ENCODE measurements at places on chromosomes 1 and 21. TPM values are rescaled to one million over a fixed set of nuclear protein-coding genes. Genes with fewer than 3 reads are reported as not detected.
A peak's percentile ranks its signal among the peaks of the same experiment; 100 is the strongest.

DNA sequence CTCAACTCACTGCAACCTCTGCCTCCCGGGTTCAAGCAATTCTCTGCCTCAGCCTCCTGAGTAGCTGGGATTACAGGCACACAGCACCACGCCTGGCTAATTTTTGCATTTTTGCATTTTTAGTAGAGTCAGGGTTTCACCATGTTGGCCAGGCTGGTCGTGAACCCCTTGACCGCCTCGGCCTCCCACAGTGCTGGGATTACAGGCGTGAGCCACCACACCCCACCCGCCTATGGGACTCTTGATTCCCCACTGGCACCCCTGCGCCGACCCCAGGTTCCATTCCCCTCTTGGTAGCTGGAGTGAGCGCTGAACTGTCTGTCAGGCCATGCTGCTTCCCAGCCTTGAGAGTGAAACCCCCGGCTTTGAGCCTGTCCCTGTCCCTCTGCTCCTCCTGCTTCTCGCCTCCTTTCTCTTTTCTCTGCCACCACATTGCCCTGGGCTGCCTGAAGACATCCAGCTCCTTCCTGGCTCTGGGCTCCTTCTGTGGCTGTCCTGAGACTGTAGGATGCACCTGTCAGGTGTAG, 48.8 kb downstream of the IER5 start:
- DNase-seq = no peak

- DNase-seq = no peak
Measured at GRCh38 chr1:149937759-149938158, 1.1 kb upstream of the MTMR11 start.

Gene LRRIQ3
- total RNA-seq = 1.3 TPM

Gene LAPTM5
- 0.18 TPM for total RNA-seq

DNA sequence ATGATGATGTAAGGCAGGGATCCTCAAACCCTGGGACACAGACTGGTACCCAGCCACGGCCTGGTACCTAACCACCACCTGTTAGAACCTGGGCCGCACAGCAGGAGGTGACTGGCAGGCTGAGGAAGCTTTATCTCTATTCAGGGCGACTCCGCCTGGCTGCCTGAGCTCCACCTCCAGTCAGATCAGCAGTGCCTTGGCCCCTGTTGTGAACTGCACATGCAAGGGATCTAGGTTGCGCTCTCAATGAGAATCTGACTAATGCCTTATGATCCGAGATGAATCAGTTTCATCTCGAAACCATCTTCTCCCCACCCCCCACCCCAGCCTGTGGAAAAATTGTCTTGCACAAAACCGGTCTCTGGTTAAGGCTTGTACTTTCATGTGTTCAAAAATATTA, 4.2 kb downstream of the RNPC3 start:
- DNase-seq = no peak

GRCh38 chr1:200795156-200795555, 56.5 kb downstream of the CAMSAP2 start:
- peak; percentile 65 for DNase-seq

GRCh38 chr1:245650441-245650960, 495.7 kb downstream of the KIF26B start:
- no peak for DNase-seq

GRCh38 chr1:55071477-55071876, 32.1 kb downstream of the PCSK9 start:
- DNase-seq = peak; percentile 49

GRCh38 chr1:101237229-101237837, 514 bp downstream of the S1PR1 start:
- DNase-seq = peak; percentile 68

GRCh38 chr21:44943005-44943685, 3.3 kb downstream of the SLX9 start:
- no peak for DNase-seq

Gene PODN
- total RNA-seq = 47.5 TPM

DNA sequence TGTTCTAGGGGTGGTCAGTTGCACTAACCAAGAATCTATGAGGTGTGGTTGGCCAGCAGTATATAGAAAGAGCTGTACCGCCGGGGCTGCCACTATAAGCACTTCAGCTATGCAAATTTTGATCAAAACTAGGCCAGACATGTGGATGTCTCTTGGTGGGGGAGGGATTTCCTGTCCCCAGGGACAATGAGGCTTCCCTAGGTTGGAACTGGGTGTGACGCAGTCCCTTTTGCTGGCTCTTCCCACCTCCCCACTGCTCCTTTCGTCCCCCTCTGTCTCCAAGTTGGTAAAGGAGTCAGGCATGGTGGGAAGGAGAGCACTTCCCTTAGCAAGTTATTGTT, 13.6 kb downstream of the SDCCAG8 start:
- DNase-seq = no peak

Gene FAM72C
- total RNA-seq = not detected

Gene MAB21L3
- total RNA-seq = 0.18 TPM

- DNase-seq = no peak
Measured at GRCh38 chr1:179549368-179549700, 26.4 kb downstream of the NPHS2 start.

Gene ADORA3
- not detected for total RNA-seq

Gene TLCD4
- 0.25 TPM for total RNA-seq

- peak; percentile 39 for DNase-seq
Measured at GRCh38 chr1:163263818-163264655, 57.7 kb upstream of the NUF2 start.

DNA sequence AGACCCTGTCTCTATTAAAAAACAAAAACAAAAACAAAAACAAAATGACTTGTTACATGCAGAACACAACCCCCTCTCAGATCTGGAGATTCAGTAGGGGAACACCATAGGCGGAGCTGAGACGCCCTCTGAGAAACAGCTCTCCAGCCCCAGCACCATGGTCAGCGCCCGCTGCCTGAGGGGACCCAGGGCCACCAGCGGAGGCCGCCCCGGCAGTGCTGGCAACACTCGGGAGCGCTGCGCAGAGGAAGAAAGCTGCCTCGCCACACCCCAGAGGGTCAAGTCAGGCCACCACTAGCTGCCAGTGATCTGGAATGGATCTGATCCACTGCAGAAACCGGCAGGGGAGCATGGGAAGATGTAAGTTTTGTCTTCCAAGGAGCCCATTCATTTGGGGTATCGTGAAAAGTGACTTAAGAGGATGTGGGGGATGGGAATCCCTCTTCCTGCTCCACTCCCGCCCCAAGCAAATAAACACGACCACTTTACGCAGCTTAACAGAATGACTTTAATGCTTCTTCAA, 3.1 kb downstream of the ACTA1 start:
- DNase-seq = peak; percentile 35

DNA sequence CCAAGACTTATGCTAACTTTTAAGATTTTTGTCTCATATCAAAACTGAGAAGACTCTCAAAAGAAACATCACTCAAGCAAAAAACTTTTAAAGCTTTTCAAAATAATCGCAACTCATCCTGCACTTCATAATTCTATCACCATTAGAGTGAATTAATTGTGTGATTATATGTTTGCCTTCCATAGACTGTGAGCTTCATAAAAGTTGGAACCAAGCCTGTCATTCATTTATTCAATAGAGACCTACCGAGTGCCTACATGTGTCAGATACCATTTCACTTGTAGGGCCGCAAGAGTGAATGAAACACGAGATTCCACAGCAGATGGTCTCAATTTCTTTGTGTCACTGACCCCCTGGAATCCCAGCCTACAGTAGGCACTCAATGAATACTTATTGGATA, 106.4 kb downstream of the RHOU start:
- no peak for DNase-seq

Gene NUP210L
- 0.09 TPM for total RNA-seq

Measured in fibroblast of the aortic adventitia (primary cell).